ENCODE measurements at places on chromosomes 5 and 9.

- no peaks in the 10 kb centered on the region for H3K36me3 ChIP-seq
- H3K27me3 ChIP-seq: peaks cover 1% of the 10 kb centered on the region
- no peak for DNase-seq
Measured at GRCh38 chr9:132295181-132295580, 59.6 kb downstream of the SETX start.

DNA sequence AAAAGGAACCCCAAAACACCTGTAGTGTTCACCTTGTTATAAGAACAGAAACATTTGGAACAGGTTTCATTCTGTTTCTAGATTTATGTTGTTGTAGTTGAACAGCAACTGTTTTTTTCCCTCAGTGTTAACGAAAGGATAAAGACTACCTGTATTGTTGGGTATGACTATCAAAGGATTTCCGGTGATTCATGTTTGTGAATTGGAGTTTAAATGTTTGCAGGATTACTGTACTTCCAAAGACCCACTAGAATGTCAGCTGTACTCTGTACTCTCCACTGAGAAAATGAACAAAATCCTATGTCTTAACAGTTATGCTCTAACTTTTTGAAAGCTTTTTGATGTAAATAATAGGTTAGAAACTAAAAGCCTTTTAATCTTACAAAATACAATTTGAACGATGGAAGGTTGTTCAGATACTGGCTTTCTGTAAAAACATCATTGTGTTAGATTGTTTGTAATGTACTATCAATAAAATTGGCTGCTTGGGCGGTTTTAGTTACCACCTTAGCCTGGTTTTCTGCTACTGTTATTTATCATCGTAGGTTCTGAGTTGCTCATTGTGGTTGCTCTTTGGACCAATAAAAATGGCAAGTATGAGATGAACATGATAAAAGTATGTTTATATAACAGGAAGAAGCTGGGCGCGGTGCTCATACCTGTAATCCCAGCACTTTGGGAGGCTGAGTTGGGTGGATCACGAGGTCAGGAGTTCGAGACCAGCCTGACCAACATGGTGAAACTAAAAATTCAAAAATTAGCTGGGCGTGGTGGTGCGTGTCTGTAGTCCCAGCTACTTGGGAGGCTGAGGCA lies 44.1 kb downstream of the DCP2 start:
- H3K4me1 ChIP-seq: peaks cover 1% of the 10 kb centered on the region
- peaks cover 4% of the 10 kb centered on the region for H3K27me3 ChIP-seq
- no peaks in the 10 kb centered on the region for H3K36me3 ChIP-seq

GRCh38 chr9:35078066-35078465 lies 1.7 kb downstream of the FANCG start:
- H3K4me3 ChIP-seq: peak overlapping the region; percentile 99
- peaks cover 12% of the 10 kb centered on the region for H3K27me3 ChIP-seq
- H3K36me3 ChIP-seq: peaks cover 3% of the 10 kb centered on the region
- H3K4me1 ChIP-seq: peaks cover 13% of the 10 kb centered on the region
- H3K27ac ChIP-seq: peak overlapping the region; percentile 90
- no peak for DNase-seq

DNA sequence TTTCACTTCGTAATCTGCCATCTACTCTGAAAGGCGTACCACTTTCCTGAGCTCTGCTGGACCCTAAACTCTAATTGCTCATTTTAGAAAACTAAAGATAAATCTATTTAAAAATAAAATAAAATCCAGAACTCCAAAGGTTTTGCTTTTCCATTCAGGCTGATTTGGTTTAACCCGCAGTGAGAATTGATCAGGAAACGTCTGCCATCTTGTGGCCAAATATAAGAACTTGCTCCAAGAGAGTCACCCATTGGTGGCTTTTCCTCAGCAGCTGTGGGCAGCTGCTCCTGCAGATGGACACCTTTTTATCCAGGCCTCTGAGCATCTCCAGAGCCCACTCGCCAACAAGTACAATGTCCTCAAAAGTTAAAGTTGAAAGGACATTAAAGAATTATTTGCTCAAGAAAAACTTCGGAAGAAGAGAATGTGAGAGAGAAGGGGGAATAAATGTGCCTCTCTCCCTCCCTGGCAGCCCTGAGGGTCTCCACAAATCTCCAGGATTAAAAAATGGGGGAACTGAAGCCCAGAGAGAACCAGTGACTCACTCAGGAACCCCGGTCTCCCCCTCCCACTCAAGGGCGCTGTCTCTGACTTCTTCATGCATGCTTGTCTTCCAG lies 4.1 kb downstream of the SAXO1 start:
- H3K4me1 ChIP-seq: peaks cover 2% of the 10 kb centered on the region
- DNase-seq: peak; percentile 49
- H3K36me3 ChIP-seq: no peaks in the 10 kb centered on the region
- peak overlapping the region; percentile 37 for H3K4me3 ChIP-seq

GRCh38 chr9:128145536-128145935 lies 3.7 kb upstream of the LCN2 start:
- H3K4me3 ChIP-seq: no peak overlapping the region
- DNase-seq: peak; percentile 9
- H3K36me3 ChIP-seq: no peaks in the 10 kb centered on the region
- peaks cover 5% of the 10 kb centered on the region for H3K4me1 ChIP-seq
- H3K27ac ChIP-seq: no peak overlapping the region

- H3K27me3 ChIP-seq: no peaks in the 10 kb centered on the region
- H3K27ac ChIP-seq: no peak overlapping the region
- no peak for DNase-seq
- H3K4me3 ChIP-seq: no peak overlapping the region
- peaks cover 3% of the 10 kb centered on the region for H3K4me1 ChIP-seq
Measured at GRCh38 chr5:36462295-36463021, 143.9 kb upstream of the SLC1A3 start.

GRCh38 chr5:133203317-133204305 lies 151.8 kb downstream of the HSPA4 start:
- H3K4me3 ChIP-seq: no peak overlapping the region
- peaks cover 13% of the 10 kb centered on the region for H3K36me3 ChIP-seq
- no peak overlapping the region for H3K27ac ChIP-seq
- H3K4me1 ChIP-seq: peaks cover 1% of the 10 kb centered on the region
- peaks cover 3% of the 10 kb centered on the region for H3K27me3 ChIP-seq

GRCh38 chr5:56705217-56705616 lies 110.1 kb upstream of the MAP3K1 start:
- H3K36me3 ChIP-seq: no peaks in the 10 kb centered on the region
- H3K27ac ChIP-seq: no peak overlapping the region
- H3K4me3 ChIP-seq: no peak overlapping the region

DNA sequence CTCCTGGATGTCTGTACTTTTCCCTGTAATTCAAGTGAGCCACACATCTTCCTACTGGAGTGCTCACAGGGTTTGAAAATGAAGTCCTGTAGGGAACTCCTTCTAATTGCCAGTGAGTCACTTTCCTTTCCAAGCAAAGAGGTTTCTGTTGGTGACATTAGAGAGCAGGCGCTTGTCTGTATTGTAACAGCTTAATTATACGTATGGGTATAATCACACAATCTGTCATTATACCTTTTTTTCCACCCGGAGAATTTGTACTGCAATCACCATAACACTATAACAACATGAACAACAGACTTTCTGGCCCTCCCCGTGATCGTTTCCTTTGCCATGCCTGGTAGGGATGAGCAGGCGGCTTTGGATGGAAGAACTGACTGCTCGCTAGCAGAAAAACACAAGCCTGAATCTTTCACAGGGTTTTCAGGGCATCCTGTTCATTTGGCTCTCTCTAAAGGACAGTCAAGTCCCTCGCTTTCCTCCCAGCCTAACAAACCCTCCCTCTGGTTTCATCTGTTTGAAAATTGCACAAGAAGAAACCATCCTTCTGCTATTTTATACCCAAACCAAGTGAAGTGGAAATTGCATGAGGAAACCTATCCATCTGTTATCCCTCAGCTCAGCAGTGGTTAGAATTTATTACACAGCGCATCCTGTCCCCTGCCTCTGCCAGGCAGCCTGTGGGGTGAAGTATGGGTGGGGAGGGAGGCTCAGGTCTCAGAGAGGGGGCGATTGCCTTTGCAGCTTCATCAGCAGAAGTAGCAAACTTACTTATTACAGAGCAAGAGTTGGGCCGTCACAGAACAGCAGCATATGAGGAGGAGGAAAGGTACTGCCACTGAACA lies 307.0 kb upstream of the TLE4 start:
- H3K36me3 ChIP-seq: no peaks in the 10 kb centered on the region
- H3K4me1 ChIP-seq: peaks cover 13% of the 10 kb centered on the region
- H3K4me3 ChIP-seq: peak overlapping the region; percentile 4
- peaks cover 2% of the 10 kb centered on the region for H3K27me3 ChIP-seq

- no peak overlapping the region for H3K4me3 ChIP-seq
- H3K27me3 ChIP-seq: no peaks in the 10 kb centered on the region
- no peak overlapping the region for H3K27ac ChIP-seq
- no peak for DNase-seq
- no peaks in the 10 kb centered on the region for H3K4me1 ChIP-seq
- peaks cover 13% of the 10 kb centered on the region for H3K36me3 ChIP-seq
Measured at GRCh38 chr9:10910779-10911178, 298.0 kb upstream of the PTPRD start.

DNA sequence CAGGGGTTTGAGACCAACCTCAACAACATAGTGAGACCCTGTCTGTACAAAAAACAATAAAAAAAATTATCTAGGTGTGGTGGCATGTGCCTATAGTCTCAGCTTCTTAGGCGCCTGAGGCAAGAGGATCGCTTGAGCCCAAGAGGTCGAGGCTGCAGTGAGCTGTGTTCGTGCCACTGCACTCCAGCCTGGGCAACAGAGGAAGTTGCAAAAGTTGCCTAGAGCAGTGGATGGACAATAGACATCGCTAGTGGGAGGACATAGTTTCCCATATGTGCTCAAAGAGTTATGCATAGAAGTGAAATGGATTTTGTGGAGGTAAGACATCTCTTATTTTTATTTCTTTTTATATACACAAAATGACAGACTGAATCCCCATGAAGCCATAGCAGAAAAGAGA lies 19.0 kb downstream of the HNRNPK start:
- no peaks in the 10 kb centered on the region for H3K36me3 ChIP-seq
- no peak for DNase-seq
- H3K27me3 ChIP-seq: no peaks in the 10 kb centered on the region
- no peak overlapping the region for H3K27ac ChIP-seq
- no peak overlapping the region for H3K4me3 ChIP-seq
- H3K4me1 ChIP-seq: peaks cover 7% of the 10 kb centered on the region

DNA sequence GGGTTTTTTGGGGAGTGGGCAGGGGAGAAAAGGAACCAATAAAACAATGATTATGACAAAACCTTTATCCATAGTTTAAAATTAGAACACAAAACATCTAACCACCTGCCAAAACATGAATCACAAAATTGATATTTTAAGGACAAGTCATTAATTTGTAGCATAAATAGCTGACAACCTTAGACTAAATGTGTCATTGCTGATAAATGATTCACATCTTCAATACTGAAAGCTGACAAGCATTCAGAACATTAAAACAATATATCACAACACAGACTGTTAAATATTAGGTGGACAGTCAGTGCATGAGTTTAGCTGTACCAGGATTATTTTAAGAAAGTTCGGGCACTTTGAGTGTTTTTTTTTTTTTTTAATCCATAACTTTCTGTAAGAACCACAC lies 71.5 kb downstream of the NR3C1 start:
- DNase-seq: no peak
- H3K27me3 ChIP-seq: no peaks in the 10 kb centered on the region
- H3K4me3 ChIP-seq: no peak overlapping the region
- H3K36me3 ChIP-seq: peaks cover 8% of the 10 kb centered on the region
- H3K4me1 ChIP-seq: no peaks in the 10 kb centered on the region
- no peak overlapping the region for H3K27ac ChIP-seq

GRCh38 chr9:132996526-132996925 lies 18.0 kb downstream of the GFI1B start:
- no peaks in the 10 kb centered on the region for H3K36me3 ChIP-seq
- H3K4me3 ChIP-seq: no peak overlapping the region
- peaks cover 4% of the 10 kb centered on the region for H3K27me3 ChIP-seq
- DNase-seq: no peak

- H3K27ac ChIP-seq: no peak overlapping the region
- no peaks in the 10 kb centered on the region for H3K27me3 ChIP-seq
- DNase-seq: no peak
- no peaks in the 10 kb centered on the region for H3K36me3 ChIP-seq
- H3K4me1 ChIP-seq: peaks cover 13% of the 10 kb centered on the region
- H3K4me3 ChIP-seq: no peak overlapping the region
Measured at GRCh38 chr5:138458856-138459255, 6.4 kb upstream of the EGR1 start.

DNA sequence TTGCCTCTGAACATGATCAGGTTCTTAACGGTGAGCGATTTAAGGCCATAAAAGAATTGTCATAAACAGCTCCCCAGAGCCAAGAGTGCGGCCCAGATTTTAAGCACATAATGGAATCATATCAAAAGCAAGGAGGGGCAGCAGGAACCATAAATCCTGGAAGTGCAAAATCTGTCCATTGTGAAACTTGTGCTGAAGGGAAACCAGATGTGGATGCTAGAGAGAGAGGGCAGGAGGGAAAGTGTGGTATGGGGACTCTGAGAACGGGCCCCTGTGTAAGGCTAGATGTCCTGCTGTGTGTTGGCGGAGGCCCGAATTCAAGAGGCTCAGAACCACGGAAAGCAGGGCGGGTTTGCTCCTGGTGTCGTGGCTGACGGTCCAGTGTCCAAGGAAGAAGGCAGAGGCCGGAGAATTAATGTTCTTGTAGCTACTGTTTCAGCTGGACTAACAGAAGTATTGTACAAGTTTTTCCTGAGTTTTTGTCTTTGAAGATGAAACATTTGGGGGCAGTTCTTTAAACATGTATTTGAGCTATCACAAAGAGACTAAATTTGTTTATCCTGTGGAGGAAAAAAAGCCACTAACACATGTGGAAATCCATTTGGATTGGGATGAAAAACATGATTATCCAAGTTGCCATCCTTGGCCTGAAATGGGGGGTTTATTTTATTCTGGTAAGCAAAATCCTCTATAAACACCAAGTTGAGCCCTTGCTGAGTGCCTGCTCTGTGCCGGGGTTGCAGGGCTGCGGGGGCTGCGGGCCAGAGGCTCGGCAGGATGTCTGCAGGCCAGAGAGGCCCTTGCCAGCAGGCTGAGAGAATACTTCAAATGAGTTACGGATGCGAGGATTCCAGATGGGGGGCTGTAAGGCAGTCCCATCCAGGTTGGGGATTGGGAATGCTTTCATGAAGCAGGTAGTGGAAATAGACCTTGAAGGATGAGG lies 9.2 kb upstream of the CXCL14 start:
- DNase-seq: no peak
- no peak overlapping the region for H3K27ac ChIP-seq
- no peaks in the 10 kb centered on the region for H3K4me1 ChIP-seq

Measured in glutamatergic neuron (in vitro differentiated cells).